ENCODE measurements at places on chromosomes 6 and 20.
A peak's percentile ranks its signal among the peaks of the same experiment; 100 is the strongest.

DNA sequence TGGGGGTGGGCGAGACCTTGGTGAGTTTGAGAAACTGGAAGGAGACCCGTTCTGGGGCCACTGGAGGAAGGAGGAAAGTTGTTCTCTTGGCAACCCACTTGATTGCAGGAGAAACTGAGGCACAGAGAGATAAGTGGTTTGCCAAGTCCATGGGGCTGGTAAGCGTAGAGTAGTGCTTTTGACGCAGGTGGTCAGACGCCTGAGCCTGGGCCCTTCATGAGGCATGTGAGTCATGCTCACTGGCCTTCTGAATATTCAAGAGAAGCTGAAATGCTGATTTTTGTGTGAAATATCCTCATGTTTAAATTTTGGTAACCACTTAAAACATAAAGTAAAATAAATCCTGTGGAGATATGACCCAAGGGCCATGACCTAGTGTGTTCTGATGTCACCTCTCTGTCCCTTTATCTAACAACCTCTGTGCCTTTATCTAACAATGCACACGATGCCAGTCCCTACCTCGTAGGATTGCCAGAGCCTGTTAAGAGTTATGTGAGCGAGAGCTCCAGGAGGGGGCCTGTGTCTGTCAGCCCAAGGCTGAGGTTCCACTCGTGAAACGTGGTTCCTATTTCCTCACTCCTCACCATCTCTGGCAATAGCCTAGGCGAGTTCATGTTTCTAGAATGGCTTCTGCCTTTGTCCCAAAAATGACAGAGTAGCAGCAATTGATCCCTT lies 32.8 kb upstream of the PMEPA1 start:
- no peak for DNase-seq

DNA sequence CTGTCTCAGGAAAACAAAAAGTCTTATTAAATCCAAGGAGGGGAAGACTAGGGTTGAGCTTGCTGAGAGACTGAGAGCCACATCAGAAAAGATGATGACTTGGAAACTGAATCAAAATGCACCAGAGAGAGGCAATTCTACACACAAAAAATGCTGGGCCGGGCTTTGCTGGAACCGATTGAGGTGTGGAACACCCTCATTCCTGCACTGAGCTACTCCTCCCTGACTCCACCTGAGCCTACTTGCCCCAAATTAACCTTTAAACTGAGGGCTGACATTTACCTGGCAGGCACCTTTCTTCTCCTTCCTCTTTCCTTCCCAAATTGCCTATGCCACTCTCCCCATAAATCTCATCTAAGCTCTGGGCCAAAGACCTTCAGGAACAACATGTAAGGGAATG lies 40.8 kb upstream of the MBOAT1 start:
- DNase-seq, result no peak

GRCh38 chr6:111221804-111222203 lies 134.5 kb downstream of the SLC16A10 start:
- no peak for DNase-seq

DNA sequence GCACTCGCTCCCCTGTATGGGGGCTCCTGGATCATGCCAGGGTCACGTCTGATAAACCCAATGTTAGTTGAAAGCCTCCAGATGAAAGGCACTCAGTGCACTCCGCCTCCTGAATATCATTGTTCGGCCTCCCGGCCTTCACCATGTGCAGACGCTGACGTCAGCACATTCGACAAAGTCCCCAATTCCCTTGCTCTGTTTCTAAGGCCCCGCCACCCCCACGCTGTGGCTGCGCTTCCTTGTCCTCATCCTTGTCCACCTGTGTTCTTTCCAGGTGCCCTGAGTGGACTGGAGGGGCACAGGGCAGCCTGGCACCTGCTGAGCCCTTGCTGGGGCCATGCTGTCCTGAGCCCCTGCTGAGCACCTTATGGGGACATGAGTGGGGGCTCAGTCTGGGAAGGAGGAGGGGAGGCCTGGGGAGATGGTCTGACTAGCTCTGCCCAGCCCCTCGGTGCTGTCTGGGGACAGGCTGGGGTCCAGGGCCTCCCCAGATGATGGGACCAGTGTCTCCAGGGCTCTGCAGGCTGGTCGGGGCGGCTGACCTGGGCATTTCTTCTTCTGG lies 9.8 kb upstream of the BHLHE23 start:
- no peak for DNase-seq

DNA sequence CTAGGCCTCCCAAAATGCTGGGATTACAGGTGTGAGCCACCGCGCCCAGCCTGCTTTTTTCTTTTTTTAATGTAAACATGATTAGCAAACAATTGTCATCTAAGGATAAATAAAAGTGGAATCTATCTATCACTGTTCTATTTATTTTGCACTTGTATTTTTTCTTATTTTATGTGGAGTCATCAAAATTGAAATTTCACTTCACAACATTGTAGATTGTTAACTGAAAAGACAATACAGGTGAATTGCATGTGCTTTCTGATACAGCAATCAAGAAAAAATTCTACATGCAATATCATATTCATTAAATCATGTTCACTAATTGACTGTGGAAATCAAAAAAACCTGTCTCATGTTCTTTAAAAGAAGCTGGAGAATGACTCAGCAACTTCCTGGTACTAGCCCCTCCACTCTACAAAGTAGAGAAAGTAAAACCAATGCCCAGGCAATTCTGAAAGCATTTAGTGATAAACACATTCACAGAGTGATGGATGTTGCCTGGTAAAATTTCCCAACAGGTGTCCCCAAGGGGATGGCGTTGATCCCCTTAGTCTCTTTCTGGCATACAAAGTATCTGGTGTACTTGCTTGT lies 10.7 kb upstream of the RFX6 start:
- no peak for DNase-seq

DNA sequence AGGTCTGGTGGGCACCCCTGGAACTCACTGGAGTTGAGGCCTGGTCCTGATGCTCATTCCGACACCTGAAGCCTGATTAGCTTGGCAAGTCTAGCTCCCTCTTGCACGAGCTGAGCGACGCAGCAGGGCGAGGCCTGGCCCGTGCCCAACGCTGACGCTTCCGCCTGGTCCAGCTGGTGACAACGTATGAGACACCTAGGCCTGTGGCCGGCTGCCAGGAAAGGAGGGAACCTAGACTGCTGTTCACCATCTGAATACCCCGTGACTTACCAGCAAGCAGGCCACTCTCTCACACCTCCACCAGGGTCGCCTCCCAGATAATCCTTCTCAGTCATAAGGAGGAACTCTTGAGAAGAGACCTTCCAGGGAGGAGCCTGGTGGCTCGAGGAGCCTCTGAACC lies 24.5 kb downstream of the YTHDF1 start:
- DNase-seq, result no peak

DNA sequence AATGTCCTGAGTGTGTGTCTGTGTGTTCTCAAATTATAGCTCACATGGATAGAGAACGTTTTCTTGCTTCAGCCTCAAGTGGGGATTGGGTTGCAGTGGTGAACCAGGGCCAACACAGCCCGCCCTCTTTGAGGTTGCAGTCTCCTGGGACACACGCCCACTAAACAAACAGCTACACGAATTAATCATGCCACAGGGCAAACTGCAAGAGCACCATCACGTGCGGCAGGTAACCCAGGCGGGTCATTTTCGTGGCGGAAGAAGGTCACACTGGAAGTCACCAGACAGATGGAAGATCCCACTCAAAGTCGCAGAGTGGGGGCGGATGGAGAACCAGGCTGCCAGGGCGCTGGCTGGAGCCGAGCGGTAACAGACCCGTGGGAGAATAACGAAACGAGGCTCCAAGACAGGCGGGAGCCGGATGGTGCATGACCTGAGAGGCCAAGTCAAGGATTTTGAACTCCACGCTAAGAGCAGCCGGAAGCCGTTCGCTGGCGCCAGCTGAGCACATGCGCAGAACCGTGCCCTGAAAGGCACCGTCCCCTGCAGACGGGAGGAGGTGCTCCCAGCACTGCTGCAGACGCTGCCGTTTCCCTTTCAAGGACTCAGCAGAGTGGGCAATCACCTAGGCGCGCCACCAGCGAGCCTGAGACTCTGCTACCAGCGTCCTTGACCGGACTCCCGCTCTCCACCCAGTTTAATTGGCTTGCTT lies 10.7 kb downstream of the DLL1 start:
- no peak for DNase-seq

- no peak for DNase-seq
Observed at GRCh38 chr20:48583171-48583570, 244.6 kb downstream of the PREX1 start.

DNA sequence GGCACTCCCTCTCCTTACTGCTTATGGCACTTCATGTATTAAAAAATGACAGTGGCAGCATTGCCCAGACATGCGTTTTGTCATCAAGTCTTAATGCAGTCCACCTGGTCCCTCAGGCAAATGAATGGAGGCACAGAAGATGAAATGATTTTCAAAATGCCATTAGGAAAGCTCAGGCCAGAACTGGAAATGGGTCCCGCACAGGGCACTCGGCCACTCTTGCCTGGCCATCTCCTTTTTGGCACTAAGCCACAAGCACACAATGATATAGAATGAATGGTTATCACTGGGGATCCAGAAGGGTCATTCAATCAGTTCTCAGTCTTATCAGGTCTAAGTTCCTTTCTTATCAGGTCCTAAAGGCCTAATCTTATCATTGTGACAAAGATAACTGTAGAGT lies 15.6 kb downstream of the MAS1 start:
- no peak for DNase-seq

GRCh38 chr20:38932457-38933120 lies 6.4 kb downstream of the FAM83D start:
- peak; percentile 38 for DNase-seq

GRCh38 chr6:13485923-13486562 lies 1.4 kb downstream of the GFOD1 start:
- peak; percentile 37 for DNase-seq

GRCh38 chr6:52499026-52499425 lies 77.8 kb downstream of the TRAM2 start:
- no peak for DNase-seq

- no peak for DNase-seq
Observed at GRCh38 chr6:91135406-91136103, 548.7 kb upstream of the MAP3K7 start.

GRCh38 chr20:58498470-58499068 lies 16.6 kb downstream of the APCDD1L start:
- no peak for DNase-seq

DNA sequence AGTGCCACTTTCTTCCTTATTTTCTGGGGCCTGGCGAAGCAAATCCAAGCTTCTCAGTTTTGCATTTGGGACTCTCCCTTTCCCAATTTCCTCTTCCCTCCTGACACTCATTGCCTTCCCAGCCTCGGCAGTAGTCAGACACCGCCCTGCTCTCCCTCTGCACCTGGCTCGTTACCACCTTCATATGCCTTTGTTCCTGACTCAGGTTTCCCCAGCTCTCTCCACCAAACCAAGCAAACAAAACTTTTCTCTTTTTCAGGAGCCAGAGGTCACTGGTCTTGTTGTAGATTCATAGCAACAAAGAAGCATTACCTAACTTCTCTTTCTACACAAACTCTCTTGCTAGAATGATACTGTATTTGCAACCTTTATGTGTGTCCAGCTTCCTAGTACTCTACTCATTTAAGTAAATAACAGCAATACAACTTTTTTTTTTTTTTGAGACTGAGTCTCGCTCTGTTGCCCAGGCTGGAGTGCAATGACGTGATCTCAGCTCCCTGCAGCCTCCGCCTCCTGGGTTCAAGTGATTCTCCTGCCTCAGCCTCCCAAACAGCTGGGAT lies 9.0 kb upstream of the ZC3H12D start:
- DNase-seq, result no peak

- DNase-seq, result no peak
Observed at GRCh38 chr6:170190046-170190445, 100.8 kb downstream of the DLL1 start.

DNA sequence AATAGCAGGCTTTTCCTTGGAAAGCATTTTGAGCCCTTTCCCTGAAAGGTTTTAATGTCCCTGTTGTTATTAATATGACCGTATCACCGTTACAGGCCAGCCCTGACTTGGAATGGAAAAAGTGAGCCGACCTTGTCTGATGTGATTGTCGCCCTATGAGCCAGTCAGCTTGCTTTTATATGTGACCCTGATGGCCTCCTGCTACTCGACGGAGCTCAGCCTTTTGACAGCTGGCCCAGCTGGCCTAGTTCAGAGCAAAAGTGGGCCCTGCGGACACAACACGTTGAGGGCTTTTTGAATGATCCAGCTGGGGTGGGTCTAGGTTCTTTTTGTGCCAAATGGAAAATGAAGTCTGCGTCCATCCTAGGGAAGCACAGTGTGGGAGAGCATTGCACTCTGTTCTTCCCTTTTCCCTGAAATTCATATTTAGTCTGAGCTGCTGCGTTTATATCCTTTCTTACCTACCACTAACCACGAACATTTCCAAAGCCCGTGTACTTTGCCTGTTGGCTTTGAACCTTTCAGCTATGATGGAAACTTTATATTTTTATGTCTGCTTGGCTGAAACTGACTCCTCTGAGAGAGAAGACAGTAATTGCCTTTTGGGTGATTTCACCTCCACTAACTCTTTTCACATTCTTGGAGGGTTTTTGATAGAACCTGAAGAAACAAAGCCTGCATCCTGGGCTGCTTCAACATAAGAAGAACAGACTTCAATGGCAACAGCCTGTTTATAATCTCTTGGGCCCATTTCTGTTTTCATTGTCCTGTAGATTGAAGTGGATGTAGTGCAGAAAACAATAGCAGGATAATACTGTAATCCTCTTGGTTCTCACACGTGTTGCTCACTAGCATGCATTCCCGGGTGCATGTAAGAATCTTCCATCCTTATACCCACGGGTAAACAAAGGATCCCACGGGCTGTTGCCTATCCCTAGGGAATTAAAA lies 121.8 kb upstream of the HDGFL1 start:
- no peak for DNase-seq

DNA sequence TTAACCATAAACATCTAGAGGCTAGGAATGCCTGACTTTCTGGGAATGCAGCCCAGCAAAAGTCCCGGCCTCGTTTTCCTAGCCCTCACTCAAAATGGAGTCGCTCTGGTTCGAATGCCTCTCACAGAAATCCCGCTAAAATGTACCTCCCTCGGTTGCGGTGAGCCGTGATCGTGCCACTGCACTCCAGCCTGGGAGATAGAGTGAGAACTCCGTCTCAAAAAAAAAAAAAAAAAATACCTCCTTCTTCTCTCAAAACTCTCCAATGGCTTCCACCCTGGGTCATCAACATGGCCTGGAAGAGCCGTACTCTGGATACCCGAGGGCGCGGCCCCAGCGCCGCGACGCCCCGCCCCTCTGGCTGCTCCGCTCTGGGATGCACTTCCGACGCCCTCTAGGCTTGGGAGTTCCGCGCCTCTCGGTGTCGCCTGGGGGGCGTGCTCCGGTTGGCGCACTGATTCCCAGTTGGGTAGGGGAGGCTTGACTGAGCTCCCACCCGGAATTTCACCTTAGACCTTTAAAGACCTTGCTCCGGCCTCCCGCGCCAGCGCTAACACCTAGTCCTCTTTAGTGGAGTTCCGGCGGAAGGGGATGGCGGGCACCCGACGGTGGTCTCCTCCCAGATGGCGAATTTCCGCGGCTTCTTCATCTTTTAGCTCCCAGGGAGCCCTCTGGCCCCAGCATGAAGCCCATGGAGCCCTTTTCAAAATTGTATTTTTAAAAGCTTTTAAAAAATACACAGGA lies 12.3 kb downstream of the HMGN4 start:
- DNase-seq, result peak; percentile 74

DNA sequence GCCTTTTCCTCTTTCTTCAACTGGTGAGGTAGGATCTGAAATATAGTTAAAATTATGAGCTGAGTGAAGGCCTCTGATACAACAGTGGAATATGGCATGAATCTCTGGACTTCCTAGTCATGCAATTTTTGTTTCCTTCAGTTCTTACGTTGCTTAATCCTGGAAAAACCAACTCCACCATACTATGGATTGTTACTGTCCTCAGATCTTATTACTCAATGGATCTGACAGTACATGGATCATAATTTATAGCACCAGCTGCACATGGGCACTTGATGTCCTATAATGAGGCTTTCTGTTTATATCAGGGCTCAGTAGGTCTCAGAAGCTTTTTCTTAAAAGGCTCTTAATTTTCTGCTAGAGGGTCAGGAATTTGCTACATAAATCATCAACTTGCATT lies 1341.0 kb upstream of the EYS start:
- DNase-seq, result no peak

All from COLO829 (cell line).